Non-pigmented ciliary epithelial cell (primary cell): ENCODE measurements at places on chromosomes 16 and 17.

DNA sequence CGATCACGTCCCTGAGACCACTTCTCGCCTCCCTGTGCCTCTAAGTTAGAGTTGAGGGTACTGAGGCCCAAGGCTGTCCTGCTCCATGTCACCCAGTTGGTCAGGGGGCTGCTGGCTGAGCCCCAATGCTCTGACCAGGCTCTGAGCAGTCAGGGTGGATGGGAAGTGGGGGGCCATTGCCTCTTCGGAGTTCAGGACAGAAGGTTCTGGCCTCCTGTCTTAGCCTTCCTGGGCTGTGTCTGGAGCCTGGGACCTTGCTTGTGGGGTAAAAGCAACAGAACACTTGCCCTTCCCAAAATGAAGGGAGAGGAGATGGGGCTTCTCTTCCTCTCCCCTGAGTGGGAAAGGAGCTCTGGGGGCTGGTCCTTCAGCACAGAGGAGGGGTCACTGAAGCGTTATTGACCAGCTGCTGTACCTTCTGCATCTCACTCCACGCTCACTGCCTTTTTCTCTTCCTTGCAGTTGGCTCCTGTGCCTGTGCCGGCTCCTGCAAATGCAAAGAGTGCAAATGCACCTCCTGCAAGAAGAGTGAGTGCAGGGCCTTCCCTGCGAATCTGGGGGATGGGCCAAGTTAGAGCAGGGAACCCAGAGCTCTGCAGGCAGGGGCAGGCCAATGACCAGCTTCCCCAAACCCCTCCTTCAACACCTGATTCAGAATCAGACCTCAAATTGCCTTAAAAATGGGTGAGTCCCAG, 580 bp downstream of the MT1X start:
- DNase-seq, result no peak

DNA sequence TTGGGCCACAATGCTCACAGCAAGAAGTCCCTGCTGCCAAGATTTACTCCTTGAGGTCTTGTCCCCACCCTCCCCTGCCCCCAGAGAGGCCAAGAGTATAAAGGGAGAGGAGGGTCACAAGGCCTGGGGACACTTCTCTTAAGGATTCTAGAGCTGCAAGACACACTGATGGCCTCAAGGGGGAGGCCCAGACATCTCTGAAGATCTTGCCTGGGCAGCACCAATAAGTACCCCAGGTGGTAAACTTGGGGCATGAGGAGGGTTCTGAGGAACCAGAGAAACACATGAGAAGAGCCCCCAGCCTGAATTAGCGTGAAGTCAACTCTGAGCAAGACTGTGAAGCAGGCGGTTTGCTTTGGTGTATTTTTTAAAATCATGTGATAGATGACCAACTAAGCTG, 26.8 kb upstream of the MTMR4 start:
- no peak for DNase-seq

DNA sequence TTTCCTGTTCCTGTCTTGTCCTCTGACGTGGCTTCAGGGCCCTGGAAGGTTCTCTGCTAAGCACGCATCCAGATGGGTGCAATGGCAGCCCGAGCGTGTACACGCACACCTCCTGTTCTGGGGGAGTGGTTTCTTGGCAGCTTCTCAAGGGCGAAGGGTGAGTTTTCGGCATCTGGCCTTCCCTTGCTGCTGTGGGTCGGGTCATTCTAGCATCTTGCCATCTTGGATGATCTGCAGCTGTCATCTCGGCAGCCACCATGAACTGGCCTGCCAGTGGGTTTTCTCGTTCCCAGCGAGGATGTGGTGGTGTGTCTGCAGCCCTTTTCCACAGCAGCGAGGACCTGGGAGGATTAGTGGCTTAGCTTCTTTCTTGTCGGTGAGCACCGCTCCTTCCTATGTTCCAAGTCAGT, 10.6 kb downstream of the MSI2 start:
- no peak for DNase-seq

- DNase-seq, result no peak
Measured at GRCh38 chr17:46851029-46851741, at the start of gene WNT9B. Gene WNT9B (plus strand): TSS chr17:46851583. CDS start chr17:46851639, 56 bp downstream.

GRCh38 chr17:55266958-55267688, 2.4 kb downstream of the HLF start:
- DNase-seq, result no peak

- no peak for DNase-seq
Measured at GRCh38 chr17:27981978-27982377, 60.5 kb upstream of the NLK start.

- DNase-seq, result no peak
Measured at GRCh38 chr16:50153596-50154419, 702 bp downstream of the TENT4B start.

DNA sequence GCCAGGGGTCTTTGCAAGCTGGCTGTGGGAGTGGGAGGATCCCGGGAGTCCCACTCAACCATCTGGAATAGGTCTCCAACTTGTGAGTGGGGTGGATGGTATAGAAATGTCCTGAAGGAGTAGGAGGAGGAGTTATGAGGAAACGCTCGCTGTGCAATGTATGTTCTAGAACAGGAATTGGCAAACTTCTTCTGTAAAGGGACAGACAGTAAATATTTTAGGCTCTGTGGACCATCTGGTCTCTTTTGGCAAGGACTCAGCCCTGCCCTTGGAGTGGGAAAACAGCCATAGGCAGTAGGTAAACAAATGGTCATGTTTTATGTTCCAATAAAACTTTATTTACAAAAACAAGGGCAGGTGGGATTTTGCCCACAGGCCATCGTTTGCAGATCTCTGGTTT, 149.2 kb downstream of the NPIPB5 start:
- no peak for DNase-seq
